ENCODE measurements at places on chromosomes 5 and 9. TPM values are rescaled to one million over a fixed set of nuclear protein-coding genes. Genes with fewer than 3 reads are reported as not detected.

DNA sequence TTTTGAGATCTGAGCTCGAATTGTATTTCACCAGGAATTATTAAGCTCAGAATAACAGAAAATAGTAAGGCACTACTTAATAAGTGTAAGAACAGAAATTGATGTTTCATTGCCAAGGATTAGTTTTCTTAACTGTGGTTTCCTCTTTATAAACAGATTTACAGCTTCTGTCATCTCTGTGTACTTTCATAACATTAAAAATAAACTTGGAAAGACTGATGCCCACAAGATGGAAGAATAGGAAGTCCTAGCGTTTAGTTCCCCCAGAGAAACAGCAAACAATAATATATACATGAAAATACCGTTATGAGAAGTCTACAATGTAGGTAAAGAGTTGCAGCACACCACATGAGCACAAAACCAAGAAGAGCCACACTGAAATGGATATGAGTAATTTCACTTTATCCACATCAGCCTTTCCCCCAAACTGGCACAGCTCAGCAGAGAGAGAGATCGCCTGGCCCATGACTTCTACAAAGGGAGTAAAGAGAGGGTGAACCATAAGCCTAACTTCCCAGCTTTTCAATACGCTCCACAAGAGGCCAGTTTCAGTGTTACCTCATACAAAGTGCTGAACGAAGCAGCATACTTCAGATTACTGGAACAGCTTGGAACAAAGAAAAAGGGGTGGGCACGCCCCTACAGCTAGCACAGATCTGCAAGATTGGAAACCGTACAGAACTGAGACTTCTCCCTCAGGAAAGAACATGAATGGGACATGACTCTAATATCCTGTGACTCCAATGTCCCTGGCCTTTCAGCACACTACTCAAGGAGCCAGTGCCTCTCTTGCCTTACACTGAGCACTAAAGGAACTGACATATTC lies 75.4 kb downstream of the EMB start:
- DNase-seq = no peak

- DNase-seq = no peak
Measured at GRCh38 chr5:32102254-32102986, 71.7 kb downstream of the GOLPH3 start.

DNA sequence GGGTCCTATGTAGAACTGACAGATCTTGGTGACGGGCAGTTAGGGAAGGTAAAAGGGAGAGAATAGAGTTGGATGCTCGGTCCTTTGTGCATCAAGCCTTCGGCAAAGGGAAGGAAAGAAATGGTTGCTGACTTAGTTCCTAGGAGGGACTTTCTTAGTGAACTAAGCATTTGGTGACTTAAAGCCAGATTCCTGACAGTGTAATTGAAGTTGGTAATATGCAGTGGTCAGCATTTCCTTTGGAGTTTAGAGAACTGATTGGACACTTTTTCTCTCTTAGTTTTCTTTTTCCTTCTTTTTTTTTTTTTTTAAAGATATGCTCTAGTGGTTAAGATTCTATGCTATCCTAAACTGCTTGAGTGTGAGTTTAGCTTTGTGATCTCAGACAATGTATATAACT lies 2.3 kb downstream of the CLTA start:
- no peak for DNase-seq

MLANA gene
- not detected for total RNA-seq

DNA sequence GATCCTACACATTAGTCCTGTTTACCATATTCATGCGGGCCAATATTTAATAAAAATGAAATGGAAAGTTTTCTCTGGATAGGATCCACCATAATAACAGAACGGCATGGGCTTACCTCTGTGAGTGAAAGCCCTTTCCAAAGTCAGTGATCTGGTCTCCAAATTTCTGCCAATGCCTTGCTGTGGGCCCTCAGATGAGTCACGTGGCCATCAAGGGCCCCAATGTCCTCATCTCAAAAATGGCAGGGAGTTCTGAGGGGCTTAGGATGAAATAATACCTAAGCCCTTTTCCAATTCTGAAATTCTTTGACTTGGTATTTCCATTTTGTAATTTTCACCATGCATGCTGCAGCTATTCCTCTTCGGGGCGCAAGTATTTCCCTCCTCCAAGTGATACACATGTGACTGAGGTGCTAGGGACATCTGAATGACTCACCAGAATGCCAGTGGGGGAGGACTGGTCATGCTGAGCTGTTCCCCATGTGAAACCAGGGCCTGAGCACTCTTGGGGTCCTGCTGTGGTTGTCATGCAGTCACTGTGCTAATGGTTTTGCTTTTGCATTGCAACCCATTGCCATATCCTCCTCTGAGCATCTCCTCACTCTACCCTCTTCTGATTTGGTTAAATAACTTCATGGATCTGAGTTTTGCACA lies 35.0 kb downstream of the ITK start:
- DNase-seq = no peak

DNA sequence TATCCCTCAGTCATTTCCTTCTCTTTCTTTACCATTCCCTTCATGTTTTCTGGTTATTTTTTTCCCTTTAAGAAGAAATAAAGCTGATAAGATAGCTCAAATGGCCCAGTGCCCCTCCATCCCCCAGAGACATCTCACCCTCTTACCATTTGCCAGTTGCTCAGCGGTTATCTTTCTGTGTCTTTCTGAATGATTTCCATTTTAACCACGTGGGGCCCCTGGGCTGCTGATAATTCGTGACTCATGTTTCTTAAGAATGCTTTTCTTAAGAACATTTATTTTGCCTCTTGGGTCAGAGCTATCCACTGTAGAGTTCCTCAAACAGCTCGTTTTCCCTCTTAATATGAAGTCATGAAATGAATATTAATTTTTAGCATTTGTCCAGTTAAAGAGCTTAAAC lies 147.8 kb downstream of the MAST4 start:
- no peak for DNase-seq

LCN9 gene
- total RNA-seq = not detected

DNA sequence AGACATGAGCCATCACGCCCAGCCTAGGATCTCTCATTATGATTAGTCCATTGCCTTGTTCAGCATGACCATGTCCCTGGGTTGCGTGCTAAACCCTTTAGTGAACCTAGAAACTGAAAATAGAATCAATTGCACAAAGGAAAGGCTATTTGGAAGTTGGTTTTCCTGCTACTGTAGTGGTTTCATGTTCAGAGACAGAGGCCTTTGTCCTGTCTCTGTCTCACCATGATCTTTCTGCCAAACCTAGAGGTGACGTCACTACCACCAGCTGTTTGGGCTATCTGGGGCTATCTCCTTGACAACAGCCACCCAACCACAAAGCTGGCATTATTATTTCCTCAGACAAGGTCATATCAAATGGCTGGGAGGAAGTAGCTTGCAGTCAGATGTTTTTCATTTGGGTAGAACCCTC lies 4.0 kb upstream of the CDK5RAP2 start:
- no peak for DNase-seq

SELENOP gene
- 705 TPM for total RNA-seq

PKN3 gene
- 11.1 TPM for total RNA-seq

SLC22A4 gene
- total RNA-seq = 8.5 TPM

DNA sequence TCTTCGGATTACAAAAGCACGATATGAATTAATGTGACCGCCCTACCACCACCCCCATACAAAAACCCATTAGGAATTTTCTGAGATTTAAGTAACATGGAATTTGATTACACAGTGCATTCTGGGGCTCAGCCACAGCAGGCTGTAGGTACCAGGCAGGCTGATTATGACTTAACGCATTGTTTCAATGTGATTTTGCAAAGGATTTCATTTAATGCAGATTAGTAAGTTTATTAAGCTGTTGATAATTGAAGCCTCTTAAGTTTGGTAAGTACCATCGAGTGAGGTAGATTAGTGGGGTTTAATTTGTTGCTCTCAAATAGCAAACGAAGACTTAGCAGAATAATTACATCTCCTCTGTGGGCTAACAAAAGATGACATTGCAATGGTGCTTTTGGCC lies 240.1 kb downstream of the TRPM3 start:
- DNase-seq = no peak

Measured in lower lobe of right lung (tissue), 2 donors.